Sigmoid colon (tissue), 7 donors: ENCODE measurements at places on chromosomes 11 and 22. TPM values are rescaled to one million over a fixed set of nuclear protein-coding genes. Genes with fewer than 3 reads are reported as not detected.

DNA sequence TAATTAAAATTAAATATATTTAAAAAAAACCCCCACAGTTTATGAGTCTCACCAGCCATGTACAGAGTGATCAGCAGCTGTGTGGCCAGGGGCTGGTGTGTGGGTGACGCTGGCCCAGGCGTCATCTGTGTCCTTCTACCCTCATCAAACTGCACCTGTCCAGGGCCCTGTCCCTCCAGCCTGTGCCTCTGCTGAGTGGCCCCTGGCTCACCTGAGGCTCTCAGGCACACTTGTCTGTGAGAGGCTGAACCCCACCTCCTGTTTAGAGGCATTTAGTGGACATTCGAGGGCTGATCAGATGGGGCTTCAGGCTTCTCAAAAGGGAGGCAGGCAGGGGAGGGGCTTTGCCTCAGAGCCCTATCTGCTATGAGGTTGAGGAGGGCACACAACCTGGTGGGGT, 29.9 kb upstream of the SMIM38 start:
- no peaks in the 10 kb centered on the region for H3K27me3 ChIP-seq
- no peaks in the 10 kb centered on the region for H3K36me3 ChIP-seq
- no peaks in the 10 kb centered on the region for H3K4me1 ChIP-seq
- no peak for DNase-seq

The KRTAP5-1 gene
- not detected for total RNA-seq

GRCh38 chr11:106520146-106520912, 442.9 kb downstream of the AASDHPPT start:
- no peak for DNase-seq
- H3K4me1 ChIP-seq, result no peaks in the 10 kb centered on the region
- no peaks in the 10 kb centered on the region for H3K36me3 ChIP-seq
- no peak overlapping the region for H3K4me3 ChIP-seq
- H3K27ac ChIP-seq, result no peak overlapping the region
- no peaks in the 10 kb centered on the region for H3K27me3 ChIP-seq

The ACER3 gene
- 12.1 TPM for total RNA-seq

The ZNF215 gene
- total RNA-seq, result 3.0 TPM

GRCh38 chr11:107851704-107852310, 6.8 kb downstream of the SLC35F2 start:
- H3K4me1 ChIP-seq, result no peaks in the 10 kb centered on the region
- H3K36me3 ChIP-seq, result no peaks in the 10 kb centered on the region
- no peak overlapping the region for H3K27ac ChIP-seq
- DNase-seq, result no peak
- no peak overlapping the region for H3K4me3 ChIP-seq
- no peaks in the 10 kb centered on the region for H3K27me3 ChIP-seq

GRCh38 chr11:58647866-58648265, 25.4 kb downstream of the CNTF start:
- no peak for DNase-seq
- no peaks in the 10 kb centered on the region for H3K27me3 ChIP-seq
- no peaks in the 10 kb centered on the region for H3K4me1 ChIP-seq

- H3K4me1 ChIP-seq, result no peaks in the 10 kb centered on the region
- H3K4me3 ChIP-seq, result no peak overlapping the region
- H3K27me3 ChIP-seq, result no peaks in the 10 kb centered on the region
- no peak for DNase-seq
- no peak overlapping the region for H3K27ac ChIP-seq
- no peaks in the 10 kb centered on the region for H3K36me3 ChIP-seq
Observed at GRCh38 chr11:119190531-119190930, 5.3 kb downstream of the NHERF4 start.

DNA sequence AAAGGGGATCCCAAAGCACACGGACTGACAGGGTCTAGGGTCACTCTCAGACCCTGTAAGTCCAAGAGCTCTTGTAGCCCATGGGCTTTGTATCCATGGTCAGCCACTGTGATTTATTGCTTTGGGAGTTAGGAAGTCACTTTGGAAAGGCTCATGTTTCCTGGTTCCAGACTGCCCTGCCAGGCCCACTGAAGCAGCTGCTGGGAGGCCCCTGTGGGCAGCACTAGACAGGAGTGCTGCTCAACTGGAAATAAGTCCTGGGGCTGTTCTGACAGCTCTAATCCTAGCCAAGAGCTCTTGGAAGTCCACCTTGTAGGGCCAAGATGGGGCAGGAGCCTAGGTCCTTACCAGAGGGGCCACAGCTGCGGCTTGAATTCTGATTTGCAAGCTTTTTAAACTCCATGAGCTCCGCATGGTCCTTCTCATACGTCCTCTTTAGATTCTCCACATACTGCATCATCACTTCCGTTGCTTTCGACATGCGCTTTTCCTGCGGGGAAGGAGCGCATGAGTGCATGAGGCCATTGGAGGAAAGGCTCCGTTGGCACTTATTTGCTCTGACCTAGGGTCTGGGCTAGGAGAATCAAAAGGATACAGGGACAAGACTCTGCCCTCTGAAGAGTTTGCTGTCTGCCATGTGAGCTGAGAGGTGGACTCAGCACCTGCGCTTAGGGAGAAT, 32.2 kb upstream of the LYVE1 start:
- peak overlapping the region; percentile 87 for H3K27ac ChIP-seq
- H3K4me1 ChIP-seq, result no peaks in the 10 kb centered on the region
- H3K4me3 ChIP-seq, result no peak overlapping the region
- peaks cover 62% of the 10 kb centered on the region for H3K36me3 ChIP-seq
- no peak for DNase-seq

- no peaks in the 10 kb centered on the region for H3K36me3 ChIP-seq
- no peak overlapping the region for H3K27ac ChIP-seq
- no peak for DNase-seq
- H3K4me1 ChIP-seq, result peaks cover 7% of the 10 kb centered on the region
- no peak overlapping the region for H3K4me3 ChIP-seq
- H3K27me3 ChIP-seq, result no peaks in the 10 kb centered on the region
Observed at GRCh38 chr11:115916608-115917007, 412.4 kb upstream of the CADM1 start.

DNA sequence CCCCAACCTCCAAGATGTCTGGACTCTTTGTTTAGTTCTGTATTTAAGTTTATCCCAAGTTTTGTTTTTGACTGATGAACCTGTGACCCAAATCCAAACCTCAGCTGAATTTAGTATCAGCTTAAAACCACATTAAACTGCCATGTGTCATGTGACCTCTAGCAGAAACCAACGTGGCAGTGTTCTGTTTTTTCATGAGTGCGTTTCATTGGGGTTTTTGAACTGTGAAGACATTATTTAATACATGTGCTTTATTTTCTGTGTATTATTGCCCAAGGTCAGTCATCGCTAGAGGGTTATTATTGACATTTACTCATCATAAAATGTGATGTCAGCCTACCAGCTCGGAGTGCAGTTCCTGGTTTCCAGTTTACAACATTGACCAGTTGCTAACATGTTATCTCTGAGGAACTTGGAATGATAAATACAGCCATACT, 1.8 kb downstream of the TLCD5 start:
- H3K4me3 ChIP-seq, result no peak overlapping the region
- H3K27ac ChIP-seq, result no peak overlapping the region
- no peaks in the 10 kb centered on the region for H3K36me3 ChIP-seq
- no peak for DNase-seq
- H3K4me1 ChIP-seq, result no peaks in the 10 kb centered on the region
- no peaks in the 10 kb centered on the region for H3K27me3 ChIP-seq

GRCh38 chr11:104256525-104256924, 92.6 kb upstream of the PDGFD start:
- H3K27ac ChIP-seq, result no peak overlapping the region
- no peak overlapping the region for H3K4me3 ChIP-seq
- no peaks in the 10 kb centered on the region for H3K27me3 ChIP-seq
- H3K36me3 ChIP-seq, result no peaks in the 10 kb centered on the region
- no peaks in the 10 kb centered on the region for H3K4me1 ChIP-seq

DNA sequence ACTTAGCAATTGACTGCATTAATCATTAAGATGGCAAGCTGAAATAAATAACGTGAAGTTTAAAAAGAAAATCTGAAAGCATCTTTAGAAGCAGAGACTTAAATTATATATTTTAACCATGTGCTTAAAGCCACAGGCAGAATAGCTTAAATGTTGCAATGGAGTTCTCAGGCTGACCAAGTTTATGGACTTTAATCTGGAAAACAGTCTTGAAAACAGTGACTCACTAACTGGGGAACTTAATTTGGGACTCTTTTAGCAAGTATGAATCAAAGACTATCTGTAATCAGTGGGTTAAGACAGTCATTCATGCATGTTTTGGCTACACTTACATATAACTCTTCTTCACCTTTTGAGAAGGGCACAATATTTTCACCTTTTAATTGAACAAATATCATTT, 12.6 kb upstream of the GLYATL1 start:
- no peaks in the 10 kb centered on the region for H3K4me1 ChIP-seq
- H3K36me3 ChIP-seq, result no peaks in the 10 kb centered on the region
- no peak overlapping the region for H3K4me3 ChIP-seq
- H3K27ac ChIP-seq, result no peak overlapping the region
- H3K27me3 ChIP-seq, result peaks cover 21% of the 10 kb centered on the region

DNA sequence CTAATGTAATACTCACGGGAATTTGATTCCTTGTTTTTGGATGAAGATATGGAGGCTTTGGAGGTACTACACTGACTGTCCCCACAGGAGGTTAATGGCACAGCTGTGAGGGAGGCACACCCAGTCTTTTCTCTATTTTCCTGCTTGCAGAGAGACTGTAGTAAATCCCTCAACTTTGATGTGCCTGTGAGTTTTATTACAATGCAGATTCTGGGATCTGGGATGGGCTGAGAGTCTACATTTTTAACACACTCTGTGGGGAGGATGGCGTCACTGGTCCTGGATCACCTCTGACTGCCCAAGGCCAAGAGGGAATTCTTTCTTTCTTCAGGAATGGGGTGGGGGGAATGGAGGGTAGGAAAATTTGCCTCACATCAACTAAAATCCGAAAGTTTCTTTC, 80.2 kb upstream of the NTM start:
- no peaks in the 10 kb centered on the region for H3K27me3 ChIP-seq
- H3K27ac ChIP-seq, result no peak overlapping the region
- no peak for DNase-seq
- no peaks in the 10 kb centered on the region for H3K36me3 ChIP-seq

GRCh38 chr11:73852049-73852448, 24.6 kb downstream of the COA4 start:
- no peak overlapping the region for H3K4me3 ChIP-seq
- no peaks in the 10 kb centered on the region for H3K36me3 ChIP-seq
- no peaks in the 10 kb centered on the region for H3K27me3 ChIP-seq
- H3K27ac ChIP-seq, result no peak overlapping the region

DNA sequence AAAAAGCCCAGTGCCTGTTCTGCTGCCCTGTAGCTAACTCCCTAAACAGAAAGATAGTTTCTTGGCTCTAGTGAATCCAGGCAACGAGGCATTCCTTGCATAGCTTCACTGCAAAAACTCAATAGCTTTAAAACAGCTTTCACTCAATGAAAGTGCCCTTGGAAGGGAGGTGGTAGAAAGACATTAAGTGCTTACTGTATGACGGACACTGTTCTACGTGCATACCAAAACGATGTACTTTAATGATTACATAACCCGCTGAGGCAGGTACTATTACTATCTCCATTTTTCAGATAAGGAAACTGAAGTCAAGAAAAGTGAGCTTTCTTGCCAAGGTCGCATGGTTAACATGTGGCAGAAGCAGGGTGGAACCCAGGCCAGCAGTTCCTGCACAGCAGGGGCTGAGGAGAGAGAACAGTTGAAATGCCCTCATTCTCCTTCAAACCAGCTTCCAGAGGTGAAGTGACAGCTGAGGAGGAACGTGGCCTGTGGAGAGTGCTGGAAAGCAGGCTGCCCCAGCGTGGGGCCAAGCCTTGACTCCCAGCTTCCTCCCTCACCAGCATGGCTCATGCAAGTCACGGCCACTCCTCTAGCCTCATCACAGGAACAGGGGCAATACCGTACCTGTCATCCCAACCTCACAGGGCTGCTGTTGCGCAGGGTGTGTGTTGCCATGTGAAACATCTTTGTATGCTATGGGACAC, 227.5 kb upstream of the NARS2 start:
- no peak overlapping the region for H3K4me3 ChIP-seq
- no peaks in the 10 kb centered on the region for H3K36me3 ChIP-seq
- DNase-seq, result no peak
- peak overlapping the region; percentile 75 for H3K27ac ChIP-seq
- H3K4me1 ChIP-seq, result peaks cover 43% of the 10 kb centered on the region
